ENCODE measurements at places on chromosomes 1 and 21.
A peak's percentile ranks its signal among the peaks of the same experiment; 100 is the strongest.

DNA sequence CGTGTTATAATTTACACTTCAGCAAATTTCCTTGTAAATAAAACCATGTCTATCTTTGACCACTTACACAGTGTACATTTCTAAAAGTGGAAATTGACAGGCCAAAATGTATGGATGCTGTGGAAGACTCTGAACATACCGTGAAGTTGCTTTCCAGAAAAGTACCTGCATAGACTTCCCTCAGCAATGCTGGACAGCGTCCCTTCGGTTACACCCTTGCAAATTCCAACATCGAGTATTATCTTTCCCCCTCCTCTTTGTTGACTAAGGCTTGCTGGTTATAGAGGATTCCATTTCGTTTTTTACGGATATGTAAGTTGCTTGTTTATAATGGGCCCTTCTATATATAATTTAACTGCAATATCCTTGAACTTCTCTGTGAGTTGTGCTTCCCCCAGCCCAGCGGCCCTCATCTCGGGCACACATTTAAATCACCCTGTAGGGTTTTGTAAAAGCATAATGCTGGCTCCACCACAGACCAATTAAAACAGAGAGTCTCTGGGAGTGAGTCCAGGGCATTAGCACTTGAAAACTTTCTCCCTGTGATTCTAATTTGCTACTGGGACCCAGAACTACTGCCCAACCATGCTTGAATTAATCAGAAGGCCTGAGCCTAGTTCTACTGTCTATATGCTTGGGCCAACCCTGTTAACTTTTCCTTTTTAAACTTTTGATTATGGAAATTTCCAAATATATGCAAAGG is 230.3 kb downstream of the GRIK3 start:
- DNase-seq: no peak

GRCh38 chr21:31455506-31455905 is 111.4 kb upstream of the TIAM1 start:
- DNase-seq: no peak

DNA sequence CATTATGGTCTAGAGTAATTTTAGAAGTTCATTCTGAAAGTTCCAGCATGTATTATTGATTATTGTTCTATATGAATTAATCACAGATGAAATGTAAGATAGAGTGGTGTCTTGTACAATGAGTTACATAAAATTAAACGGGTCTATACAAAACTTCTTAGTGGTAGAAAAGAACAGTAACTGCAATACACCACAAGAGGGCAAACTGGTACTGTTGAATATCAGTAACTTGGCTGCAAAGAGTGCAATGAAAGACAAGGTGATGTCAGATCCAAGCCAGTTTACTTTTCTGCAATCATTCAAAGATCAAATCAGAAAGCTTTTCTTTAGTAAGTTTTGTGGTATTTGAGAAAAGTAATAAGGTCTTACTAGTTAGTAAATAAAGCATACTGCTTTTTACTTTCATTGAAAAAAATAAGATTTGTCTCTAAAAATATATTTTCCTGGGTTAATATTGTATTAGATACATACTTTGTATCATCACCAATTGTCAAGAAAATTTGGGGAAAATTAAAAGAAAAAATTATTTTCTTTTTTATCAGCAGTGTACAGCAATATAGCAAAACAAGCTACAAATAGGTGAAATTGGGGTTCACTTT is 66.4 kb upstream of the BTG3 start:
- peak; percentile 68 for DNase-seq

DNA sequence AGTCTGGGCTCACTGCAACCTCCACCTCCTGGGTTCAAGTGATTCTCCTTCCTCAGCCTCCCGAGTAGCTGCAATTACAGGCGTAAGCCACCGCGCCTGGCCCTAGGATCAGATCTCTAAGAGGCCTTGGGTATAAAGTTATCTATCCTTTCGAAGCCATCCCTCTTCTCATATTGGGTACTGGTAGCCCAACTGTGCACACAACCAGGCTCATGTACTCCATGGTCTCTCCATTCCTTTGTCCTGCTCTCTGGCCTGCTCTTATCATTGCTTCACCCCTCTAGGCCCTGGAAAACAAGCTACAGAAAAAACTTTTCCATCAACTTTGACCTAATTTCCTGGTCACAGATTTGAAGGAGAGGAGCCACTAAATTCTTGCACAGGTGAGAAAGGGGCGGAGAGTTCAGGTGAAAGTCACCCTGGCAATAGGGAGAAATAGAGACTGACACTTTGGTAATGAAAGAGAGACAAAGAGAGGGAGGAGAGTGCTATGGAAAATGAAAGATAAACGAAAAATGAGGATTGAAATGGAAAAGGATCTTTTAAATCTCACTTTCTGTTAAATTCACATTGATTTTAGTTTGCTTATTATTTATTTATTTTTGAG is 6.0 kb downstream of the TXNIP start:
- DNase-seq: no peak

- DNase-seq: peak; percentile 63
Measured at GRCh38 chr1:212700892-212701819, 1.5 kb upstream of the BATF3 start.

DNA sequence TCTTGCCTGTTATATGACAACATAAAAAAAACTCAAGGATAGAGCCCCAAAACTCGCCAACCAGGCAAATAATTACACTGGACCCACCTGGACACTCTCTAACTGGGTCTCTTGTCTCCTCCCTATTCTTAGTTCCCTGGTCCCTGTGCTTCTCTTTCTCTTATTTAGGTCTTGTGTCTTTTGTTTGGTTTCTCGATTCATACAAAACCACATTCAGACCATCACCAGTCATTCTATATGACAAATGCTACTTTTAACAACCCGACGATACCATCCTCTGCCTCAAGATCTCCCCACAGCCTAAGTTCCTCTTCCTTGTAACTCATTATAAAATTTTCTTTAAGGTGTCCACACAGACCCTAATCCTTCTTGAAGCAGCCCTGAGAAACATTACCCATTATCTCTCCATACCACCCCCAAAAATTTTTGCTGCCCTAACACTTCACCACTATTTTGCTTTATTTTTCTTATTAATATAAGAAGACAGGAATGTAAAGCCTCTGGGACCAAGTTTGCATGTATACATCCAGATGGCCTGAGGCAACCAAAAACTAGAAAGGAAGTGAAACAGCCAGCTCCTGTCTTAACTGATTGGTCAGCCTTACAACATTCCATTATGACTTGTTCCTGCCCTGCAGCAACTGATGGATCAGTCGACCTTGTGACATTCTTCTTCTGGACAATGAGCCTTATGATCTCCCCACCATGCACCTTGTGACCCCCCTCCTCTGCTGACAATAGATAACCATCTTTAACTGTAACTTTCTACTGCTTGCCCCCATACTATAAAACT is 638.2 kb downstream of the AMY1C start:
- no peak for DNase-seq

DNA sequence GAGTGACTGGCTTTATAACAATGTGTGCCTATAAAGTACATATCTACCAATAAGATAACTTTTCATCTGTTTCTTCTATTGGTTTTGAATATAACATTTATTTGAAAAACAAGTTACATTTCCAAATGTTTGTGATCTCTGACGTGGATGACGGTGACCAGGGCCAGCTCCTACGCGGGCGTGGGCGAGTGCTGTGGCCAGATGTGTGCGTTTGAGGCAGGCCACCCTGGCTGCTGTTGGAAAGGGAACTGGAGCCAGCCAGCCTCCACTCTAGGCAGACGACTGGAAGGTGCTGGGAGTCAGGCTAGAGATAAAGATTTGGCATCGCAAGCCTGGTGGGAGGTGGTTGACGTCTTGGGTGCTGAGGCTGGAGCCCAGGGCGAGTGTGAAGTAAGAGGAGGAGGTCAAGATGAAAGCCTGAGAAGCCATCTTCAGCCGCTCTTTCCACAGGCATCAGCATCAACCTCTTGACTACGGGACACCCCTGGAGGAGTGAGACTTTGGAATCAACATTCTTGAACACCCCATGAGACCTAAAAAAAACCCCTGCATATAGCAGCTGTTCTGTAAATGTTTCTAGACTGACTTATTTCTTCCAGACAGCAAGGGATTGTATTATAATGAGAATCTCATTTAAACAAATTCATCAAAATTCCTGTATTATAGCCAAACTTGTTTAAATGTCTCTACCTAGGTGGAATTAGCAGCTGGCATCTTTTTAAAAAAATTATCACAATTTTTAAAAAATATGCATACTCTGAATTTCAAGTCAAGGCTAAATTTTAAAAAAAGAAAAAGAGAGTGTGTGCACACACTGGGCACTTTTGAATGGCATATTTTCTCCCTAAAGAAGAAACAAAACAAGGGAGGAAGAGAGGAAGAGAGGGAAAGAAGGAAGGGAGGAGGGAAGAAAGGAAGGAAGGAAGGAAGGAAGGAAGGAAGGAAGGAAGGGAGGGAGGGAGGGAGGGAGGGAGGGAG is 112.5 kb upstream of the SLC44A3 start:
- DNase-seq: no peak

DNA sequence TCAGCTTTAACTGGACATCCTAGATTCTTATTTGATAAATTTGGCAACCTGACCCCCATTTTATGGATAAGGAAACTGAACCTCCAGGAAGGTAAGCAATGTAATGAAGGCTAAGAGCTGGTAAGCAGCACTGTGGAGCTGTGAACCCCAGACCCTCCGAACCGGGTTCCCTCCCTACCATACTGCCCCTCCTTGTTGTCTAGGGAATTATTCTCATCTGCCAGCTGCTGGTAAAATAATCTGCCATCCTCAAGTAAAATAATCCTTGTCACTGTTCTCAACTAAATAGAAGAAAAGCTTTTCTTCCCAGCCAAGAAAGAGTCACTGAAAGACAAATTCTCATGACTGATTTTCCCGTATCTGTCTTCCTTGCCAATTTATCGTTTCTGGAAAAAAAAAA is 55.8 kb upstream of the PRDX6 start:
- DNase-seq: no peak

DNA sequence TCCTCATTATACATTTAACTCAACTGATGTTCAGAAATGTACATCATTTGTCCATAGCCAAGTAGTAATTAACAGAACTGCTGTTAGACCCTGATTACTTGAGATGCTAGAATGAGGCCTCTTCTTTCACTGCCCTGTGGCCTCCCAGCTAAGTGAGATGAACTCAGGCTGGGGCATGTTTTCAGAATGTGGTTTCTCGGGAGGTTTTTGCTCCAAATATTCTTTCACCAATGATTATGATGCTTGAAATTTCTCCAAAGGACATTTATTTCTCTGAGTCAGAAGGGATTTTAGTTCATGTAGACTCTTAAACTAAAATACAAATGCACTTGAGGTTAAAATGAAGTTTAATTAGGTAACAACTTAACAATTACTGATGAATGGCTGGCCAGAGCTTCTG is 34.6 kb upstream of the ADAMTS5 start:
- DNase-seq: no peak

DNA sequence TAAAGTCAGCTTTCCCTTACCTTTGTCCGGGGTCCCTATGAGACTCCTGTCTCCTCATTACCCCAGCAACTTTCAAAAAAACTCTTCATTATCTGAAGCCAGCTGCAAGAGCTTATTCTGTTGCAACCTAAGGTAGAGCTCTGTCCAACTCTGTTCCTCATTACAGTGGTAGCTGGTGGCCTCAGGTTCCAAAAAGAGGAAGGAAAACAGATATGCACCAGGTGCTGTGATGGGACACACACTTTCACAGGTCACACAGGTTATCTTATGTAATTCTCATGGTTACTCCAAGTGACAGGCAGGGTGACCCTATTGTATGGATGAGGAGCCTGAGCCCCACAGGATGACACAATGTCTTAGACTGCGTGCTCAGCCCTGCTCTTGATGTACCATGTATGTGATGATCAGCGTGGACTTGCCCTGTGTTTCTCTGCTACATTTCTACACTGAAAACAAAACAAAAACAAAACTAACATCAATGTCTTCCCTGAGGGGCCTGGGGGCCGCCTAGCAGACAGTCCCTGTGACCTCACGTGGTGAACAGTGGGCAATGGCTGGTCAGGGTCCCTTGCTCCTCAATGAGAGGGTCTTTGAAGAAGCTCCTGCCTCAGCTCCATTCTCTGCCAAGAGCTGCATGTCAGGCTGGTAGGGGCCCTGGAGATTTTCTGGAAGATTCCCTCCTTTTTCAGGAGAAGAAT is 9.7 kb upstream of the TENT5C start:
- no peak for DNase-seq

GRCh38 chr1:197184190-197184589 is 37.7 kb upstream of the ASPM start:
- DNase-seq: no peak

DNA sequence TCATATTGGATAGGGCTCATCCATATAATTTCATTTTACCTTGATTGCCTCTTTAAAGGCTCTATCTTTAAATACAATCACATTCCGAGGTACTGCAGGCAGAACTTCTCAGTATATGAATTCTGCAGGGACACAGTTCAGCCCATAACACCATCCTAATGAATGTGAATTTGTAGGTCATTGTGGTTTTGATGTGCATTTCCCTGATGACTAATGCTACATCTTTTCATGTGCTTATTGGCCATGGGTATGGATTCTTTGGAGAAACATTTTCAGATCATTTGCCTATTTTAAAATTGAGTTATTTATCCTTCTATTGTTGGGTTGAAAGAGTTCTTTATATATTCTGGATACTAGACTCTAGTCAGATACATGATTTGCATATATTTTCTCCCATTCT is 9.6 kb upstream of the RPS6KC1 start:
- no peak for DNase-seq

- no peak for DNase-seq
Measured at GRCh38 chr1:101379950-101380349, 143.1 kb downstream of the S1PR1 start.

- no peak for DNase-seq
Measured at GRCh38 chr1:165539306-165539705, 4.5 kb upstream of the LRRC52 start.

DNA sequence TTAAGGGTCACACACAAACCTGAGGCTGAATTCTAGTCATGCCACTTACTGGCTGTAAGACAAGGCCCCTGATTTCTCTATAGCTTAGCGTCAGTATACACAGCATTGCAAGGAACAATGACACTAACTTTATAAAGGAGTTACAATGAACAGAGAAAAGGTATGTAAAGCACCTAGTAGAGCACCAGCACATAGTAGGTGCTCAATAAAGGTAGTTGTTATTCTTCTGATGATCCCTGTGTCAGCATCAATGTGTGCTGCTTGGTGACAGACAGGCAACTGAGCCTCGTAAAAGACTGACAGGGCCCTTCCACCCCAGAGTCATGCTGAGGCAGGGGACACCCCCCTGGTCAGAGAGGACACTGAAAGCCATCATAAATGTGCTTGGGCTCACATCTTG is 43.2 kb downstream of the GRHL3 start:
- no peak for DNase-seq

DNA sequence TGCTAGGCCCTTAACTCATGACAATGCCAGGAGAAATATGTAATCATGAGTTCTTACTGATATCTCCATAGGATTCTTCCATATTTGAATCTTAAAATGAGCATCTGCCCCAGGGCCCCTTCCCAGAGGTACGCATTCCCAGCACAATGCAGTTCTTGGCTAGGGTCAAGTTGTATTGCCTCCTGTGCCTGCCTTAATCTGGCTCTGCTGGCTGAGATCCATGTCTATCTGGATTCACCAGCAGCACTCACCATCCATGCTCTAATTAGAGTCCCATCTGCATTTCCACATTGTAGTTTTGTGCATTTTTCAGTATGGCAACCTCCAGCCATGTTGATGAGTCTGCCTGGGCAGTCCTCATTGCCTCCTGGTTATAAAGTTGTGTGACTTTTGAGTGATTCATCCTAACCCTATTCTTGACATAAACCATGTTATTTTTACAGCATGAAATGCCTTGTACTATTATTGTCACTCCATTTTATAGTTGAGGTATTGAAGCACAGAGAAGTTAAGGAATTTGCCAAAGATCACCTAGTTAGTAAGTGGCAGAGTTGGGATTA is 55.9 kb downstream of the CAMSAP2 start:
- no peak for DNase-seq
